HEK293T (cell line): ENCODE measurements at places on chromosomes 2 and 18.

DNA sequence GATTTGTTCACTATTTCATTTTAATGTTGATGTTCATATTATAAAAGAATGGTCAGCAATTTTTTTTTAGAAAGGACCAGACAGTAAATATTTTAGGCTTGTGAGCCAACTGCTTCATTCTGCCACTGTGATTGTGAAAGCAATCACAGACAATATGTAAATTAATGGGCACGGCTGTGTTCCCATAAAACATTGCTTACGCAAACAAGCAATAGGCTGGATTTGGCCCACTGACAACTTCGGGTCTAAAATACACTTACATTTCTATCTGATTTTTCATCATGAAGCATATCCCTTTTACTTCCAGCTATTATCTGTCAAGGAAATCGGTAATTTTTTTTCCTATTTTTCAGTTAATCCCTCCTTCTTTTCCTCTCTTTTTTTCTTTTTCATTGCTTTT lies 182.2 kb upstream of the CDH2 start:
- no peak for DNase-seq

DNA sequence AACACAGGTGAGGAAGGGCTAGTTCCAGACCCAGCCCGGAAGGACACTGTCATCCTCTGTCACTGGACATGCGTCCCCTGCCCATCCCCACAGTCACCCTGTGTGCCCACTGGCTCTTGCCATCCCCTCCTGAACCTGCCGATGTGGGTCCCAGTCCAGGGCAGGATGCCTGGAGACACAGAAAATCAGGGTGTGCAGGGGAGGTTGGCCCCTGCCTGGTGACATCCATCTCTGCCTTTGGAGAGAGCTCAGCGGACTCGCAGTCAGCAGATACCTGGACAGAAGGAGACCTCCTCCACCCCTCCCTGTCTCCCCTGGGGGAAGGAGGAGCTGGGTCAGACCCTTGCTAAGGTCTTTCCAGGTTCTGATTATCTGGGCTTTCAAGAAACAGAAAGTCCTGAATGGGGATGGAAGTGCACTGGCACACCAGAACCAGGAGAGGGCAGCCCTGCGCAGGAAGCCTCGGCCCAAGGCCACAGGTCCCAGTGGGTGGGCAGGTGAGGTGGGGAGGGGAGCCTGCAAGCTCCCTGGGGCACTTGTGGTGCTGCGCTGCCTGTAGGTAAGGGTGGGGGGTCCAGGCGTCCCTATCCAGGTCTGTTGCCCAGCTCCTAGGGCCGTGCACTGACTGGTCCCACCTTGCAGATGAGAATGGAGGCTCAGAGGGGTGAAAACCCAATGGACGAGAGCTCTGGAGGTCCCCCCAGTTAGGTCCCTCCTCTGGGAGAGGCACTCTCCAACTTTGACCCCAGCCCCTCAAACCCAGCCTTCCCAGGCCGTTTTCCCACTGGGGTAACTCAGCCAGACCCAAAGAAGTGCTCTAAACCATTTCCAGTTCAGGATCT lies 9.7 kb upstream of the OTOS start:
- DNase-seq: peak; percentile 67

GRCh38 chr2:8392098-8392866 lies 289.6 kb upstream of the ID2 start:
- DNase-seq: no peak

- DNase-seq: peak; percentile 78
Measured at GRCh38 chr2:203814661-203815540, 52.7 kb upstream of the CTLA4 start.

DNA sequence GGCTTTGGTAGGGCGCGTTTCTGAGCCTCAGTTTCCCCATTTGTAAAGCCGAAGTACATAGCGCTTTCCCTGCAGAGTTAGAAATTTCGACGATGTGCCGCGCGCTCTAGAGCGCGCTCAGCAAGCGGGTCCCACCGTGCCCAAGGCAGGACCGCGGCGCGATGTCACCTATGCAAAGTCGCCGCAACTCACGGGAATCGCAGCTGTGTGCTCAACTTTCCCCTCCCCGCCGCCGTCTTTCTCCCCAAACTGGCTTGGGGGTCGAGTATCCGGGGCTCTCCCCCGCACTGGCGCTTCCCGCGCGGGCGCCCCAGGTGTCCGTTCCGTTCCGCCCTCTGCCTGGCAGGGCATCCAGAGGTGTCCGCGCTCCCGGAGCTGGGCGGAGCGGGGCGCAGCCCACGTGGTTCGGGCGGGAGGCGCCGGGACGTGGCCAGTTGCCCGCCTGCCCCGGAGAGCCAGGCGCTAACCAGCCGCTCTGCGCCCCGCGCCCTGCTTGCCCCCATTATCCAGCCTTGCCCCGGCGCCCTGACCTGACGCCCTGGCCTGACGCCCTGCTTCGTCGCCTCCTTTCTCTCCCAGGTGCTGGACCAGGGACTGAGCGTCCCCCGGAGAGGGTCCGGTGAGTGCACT lies at the start of gene MLPH:
MLPH (plus strand) TSS at position 433 of the 630 bp plus-strand sequence. CDS start 6,176 bp downstream, outside the sequence.
- DNase-seq: no peak

DNA sequence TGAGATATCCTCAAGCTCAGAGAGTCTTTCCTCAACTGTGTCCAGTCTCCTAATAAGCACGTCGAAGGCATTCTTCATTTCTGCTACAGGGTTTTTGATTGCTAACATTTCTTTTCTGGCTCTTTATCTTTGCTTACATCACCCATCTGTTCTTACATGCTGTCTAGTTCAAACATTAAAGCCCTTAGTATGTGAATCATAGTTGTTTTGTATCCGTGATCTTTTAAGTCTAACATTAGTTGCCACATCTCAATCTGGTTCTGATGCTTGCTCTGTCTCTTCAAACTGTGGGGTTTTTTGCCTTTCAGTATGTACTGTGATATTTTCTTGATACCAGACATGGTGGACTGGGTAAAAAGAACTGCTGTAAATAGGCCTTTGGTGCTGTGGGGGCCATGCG lies 235.2 kb downstream of the SH3RF3 start:
- no peak for DNase-seq

GRCh38 chr2:7513834-7514233 lies 596.6 kb downstream of the RNF144A start:
- DNase-seq: no peak

- DNase-seq: no peak
Measured at GRCh38 chr2:96843538-96844268, at the start of gene ANKRD23. TSS of gene ANKRD23 (minus strand) at chr2:96844021. CDS start at chr2:96843992, 29 bp downstream.

DNA sequence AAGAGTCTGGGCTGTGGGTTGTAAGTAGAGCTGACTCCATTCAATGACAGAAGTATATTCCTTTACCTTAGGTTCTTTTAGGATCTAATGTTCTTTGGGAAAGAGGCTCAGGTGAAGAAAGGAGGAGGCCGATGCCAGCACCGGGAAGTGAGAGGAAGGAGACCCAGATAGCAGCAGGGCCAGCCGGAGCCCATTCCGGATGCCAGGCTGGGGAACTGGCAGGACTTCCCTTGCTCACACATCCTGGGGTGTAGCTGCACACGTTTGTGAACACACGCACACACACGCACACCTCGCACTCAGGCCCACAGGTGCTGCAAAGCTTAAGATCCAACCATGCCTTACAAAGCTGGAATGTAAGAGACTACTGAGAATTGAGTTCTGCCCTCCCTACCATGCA lies 95.8 kb upstream of the SMAD2 start:
- DNase-seq: no peak

GRCh38 chr18:4641771-4642368 lies 186.8 kb upstream of the DLGAP1 start:
- no peak for DNase-seq

DNA sequence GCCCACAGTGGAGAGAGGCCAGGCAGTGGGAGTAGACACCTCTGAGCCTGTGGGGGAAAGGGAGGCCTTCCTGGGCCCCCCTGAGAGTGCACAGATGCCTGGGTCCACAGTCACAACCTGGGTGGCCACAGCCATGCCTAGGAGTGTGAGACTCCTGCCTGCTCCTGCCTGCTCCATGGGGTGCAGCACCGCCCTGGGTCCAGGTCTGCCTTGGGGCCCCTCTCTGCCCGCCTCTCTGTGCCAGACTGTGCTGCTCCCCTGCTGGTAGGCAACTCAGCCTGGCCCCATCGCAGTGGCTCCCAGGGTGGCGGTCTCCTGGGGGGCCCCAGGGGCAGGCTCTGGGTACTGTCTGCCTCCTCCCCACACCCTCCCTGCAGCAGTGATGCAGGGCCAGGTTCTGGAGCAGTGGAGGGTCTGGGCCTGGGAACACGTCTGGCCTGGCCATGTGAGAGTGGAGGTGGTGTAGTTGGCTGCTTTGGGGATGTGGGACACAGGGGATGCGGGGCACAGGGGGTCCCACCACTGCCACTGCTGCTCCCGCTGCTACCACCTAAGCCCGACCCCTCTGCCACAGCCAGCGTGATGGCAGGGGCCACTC lies 60.1 kb upstream of the DLX2 start:
- DNase-seq: no peak

DNA sequence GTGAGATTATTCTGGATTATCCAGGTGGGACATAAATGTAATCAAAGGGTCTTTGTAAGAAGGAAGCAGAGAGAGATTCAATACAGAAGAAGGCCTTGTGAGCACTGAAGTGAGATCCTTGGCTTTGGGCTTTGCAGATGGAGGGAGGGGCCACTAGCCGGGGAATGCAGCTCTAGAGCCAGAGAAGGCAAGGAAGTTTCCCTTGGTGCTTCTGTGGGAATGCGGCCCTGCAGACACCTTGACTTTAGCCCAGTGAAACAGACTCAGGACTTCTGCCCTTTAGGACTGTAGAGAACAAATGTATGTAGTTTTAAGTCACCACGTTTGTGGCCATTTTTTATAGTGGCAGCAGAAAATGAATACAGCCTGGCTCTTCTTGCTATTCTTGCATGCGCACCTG lies 8.1 kb downstream of the NEU2 start:
- no peak for DNase-seq

DNA sequence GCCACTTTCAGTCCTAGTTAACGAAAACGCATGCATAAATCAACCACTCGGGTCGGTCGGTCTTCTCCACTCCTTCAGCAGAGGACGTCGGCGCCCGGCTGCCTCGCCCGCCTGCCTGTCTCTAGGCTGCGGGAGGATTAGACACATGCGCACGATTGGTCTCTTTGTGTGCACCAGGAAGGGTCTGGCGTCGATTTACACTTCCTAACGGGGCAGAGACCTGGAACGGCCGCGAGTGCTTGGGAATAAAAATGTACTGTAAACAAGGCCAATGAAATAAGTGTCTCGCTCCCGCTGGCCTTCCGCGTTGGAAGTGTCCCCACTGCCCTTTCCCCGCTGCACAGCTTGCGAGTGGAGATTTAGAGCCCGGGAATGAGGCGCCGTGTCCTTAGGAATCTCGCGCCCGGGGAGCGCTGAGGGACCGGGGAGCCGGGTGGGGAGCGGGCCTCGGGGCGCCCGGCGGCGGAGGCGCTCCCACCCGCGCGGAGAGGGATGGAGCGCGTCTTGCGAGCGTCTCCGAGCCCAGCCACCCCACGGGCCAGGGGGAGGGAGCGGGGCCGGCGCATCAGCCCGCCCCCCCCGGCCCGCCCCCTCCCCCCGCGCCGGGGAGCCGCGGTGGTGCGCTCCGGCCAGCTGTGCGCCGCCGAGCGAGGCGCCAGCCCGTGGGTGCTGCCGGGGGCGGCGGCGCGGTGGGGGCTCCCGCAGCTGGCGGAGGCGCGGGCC lies at the start of gene DOK6:
DOK6 (plus strand) TSS at position 636 of the 723 bp plus-strand sequence.
- peak; percentile 66 for DNase-seq

- no peak for DNase-seq
Measured at GRCh38 chr18:48773821-48774220, 176.9 kb downstream of the SMAD7 start.

GRCh38 chr18:37383846-37384595 lies 181.6 kb downstream of the CELF4 start:
- no peak for DNase-seq

DNA sequence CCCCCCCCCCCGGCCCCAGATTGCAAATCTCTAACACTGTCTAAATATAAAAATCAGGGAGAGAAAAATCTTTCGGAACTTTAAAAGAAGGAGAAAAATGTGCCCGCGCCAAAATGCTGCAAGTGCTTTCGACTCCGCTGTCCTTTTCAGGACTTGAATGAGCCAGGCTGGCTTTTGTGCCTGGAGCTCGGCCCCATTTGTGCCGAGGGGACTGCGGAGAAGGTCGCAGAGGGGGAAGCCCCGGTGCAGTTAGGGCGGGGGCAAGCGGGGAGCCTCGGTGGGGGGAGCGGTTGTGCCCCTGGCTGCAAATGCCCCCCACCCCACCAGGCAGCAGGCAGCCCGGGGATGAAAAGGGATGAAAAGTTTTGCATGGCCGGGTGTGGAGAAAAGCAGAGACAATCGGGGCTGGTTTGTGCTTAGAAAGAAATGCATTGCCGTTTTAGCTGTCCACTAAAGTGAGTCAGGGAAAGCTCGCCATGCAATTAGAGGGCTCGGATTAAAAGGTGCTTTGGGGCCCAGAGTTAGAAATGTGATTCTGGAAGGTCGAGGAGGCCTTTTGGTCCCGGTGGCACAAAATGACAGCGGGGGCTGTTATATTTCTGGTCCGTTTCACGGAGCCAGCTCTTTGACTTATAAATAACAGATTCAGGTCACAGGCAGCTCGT lies 1.6 kb downstream of the INHBB start:
- no peak for DNase-seq

DNA sequence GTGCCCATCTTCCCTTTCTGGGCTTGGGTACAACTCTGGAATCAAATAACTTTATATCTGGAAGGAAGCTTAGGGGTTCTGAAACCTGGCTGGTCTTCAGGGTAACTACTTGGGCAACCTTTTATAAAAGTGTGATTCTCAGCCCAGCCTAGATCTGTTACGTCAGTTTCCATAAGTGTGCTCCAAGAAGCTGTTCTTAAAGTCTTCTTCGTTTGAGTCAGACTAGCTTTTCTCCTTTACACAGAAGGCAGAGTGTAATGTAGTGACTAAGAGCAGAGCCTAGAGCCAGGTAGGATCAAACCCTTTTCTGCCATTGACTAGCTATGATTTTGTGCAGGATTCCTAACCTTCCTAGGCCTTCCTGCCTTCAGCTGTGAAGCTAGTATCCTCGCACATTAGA lies 5.8 kb downstream of the ITGA6 start:
- no peak for DNase-seq

GRCh38 chr18:36640021-36640952 lies 188.5 kb downstream of the TPGS2 start:
- DNase-seq: no peak

DNA sequence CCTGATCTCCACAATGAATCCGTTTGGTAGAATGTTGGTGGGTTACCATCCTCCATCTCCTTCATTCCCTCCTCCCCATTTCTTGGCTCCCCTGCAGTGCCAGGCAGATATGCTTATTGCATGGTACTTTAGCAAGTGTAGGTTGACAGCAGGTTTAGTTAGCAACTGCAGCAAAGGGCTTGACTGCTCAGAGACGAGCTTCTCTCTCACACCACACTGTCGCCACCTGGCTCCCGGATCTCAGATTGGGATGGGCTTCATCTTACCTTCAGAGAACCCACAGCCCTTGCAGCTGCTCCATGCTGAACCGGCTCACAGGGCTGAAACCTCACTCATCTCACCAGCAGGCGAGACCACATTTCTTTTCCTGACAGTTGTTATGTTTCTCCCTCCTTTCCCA lies 88.8 kb downstream of the VWA3B start:
- DNase-seq: no peak

GRCh38 chr2:15471606-15472005 lies 89.5 kb downstream of the NBAS start:
- peak; percentile 7 for DNase-seq
